ENCODE measurements at places on chromosomes 1 and 21.

DNA sequence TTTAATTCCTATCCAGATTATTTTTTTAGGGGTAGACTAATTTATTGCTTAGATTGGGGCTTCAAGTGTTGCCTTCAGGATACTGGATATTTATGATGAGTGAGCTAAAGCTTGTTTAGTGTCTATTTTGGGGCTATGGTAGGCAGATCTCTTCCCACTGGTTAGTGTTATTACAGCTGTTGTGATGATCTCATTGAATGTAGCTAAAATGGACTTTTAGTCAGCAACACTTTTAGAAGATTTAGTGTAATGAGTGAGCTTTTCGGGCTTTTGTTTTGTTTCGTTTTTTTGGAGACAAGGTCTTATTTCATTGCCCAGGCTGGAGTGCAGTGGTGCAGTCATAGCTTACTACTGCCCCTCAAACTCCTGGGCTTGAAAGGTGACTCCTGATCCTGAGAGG, 14.2 kb downstream of the THRAP3 start:
- DNase-seq = no peak

DNA sequence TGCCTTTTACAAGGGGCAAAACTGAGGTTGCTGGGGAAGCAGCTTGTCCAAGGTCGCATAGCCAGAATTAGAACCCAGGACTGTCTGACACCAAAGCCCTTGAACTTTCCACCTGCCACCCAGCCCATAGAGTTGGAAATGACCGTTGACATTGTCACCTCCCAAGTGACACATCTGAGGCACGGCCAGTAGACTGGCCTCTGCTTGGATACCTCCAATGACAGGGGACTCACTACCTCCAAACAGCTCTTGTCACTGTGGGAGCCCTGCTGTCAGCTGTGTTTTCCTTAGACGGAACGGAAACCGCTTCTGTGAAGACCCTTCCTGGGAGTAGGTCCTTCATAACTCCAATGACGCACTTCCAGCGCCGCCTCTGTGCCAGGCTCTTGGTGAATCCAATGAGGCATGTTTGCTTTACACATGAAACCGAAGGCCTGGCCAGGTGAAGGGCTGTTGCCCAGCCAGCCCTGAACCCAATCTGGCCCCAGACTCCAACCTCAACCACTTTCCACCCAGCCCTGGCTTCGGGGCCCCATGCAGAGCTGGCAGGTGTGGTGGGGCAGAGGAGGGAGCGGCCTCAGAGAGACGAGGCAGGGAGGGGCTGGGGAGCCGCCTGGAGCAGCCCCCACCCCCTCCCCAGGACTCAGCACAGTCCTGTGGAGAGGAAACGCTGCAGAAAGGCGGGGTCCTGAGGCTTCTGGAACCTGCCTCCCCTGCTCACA, 109.2 kb upstream of the IFFO2 start:
- no peak for DNase-seq

- no peak for DNase-seq
Observed at GRCh38 chr21:25496825-25497482, 110.3 kb downstream of the MRPL39 start.

DNA sequence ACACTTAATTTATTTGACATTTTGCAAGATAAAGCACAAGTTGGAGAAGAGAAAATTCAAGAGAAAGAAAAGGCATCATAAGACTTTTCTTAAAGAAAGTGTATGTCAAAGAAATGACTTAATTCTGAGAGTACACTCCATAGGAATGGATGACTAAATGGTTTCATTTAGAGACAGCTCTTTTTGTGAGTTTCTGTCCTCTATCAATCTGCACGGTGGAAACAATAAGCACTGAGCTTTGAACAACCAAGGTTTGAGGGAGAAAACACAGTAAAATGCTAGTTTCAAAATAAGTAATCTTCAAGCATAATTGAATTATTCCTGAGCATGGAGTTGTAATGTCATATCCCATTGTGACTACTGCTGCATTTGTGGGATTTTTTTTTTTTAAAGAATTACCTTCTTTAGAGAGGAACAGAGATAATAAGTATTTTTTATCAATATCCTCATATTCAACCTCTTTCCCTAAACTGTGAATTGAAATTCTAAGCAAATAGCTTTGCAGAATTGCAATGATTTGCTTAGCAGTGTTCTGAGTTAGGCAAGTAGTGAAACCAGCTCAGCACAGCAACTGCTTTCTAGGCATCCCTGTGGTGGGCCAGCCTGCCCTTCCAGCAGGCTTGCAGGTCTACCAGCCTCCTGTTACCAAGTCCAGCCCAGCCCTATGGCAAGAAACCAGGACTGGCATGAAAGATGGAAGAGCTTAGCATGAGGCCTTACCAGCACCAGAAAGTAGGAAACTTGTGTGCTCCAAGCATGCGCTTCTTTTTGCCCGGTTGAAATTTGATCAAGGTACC, 38.2 kb downstream of the KCNJ6 start:
- DNase-seq = no peak

GRCh38 chr1:16077406-16078245, 4.2 kb upstream of the FAM131C start:
- DNase-seq = no peak

DNA sequence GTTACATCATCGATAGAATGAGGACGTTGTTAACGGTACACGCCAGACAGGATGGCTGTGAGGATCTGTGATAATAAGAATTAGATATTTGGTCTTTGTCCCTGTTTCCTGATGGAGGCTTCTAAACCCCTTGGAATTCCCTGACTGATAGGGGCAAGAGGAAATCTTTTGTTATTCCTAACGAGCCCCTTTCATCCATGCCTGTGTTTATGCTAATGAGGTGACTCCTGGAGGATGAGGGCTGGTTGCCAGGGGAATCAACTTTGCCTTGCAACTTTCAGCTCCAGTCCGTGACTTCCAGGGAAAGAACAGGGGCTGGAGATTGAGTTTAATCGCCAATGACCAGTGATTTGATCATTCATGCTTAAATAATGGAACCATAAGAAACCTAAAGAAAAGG, 39.3 kb upstream of the NLRP3 start:
- DNase-seq = no peak

GRCh38 chr1:201686714-201687455, 142.1 kb upstream of the IPO9 start:
- DNase-seq = no peak

Measured in foreskin keratinocyte (primary cell).